ENCODE measurements at places on chromosomes 16 and 17.

DNA sequence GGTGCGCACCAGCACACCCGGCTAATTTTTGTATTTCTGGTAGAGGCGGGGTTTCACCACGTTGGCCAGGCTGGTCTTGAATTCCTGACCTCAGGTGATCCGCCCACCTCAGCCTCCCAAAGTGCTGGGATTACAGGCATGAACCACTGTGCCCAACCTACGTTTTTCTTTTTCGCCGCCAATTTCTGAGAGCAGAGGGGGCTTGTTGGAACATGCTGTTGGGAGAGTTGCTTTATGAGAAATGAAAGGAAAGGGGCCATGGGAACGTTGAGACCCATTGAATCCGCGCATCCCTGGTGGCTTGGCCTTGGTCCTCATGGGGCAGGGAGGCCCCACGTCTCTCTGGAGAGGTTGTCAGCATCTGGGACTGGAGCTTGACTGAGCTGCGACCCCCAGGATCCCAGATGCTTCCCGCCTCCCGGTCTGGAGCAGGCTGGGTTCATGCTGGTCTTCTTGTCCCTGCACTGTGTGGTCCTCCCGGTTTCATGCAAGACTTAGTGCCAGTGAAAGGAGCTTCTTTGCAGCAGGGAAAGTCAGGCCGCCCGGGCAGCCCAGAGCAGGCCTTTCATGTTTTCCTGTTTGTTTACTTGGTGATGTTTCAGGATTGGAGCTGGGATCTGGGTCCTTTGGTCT, 22.8 kb downstream of the CRISPLD2 start:
- no peak for DNase-seq

DNA sequence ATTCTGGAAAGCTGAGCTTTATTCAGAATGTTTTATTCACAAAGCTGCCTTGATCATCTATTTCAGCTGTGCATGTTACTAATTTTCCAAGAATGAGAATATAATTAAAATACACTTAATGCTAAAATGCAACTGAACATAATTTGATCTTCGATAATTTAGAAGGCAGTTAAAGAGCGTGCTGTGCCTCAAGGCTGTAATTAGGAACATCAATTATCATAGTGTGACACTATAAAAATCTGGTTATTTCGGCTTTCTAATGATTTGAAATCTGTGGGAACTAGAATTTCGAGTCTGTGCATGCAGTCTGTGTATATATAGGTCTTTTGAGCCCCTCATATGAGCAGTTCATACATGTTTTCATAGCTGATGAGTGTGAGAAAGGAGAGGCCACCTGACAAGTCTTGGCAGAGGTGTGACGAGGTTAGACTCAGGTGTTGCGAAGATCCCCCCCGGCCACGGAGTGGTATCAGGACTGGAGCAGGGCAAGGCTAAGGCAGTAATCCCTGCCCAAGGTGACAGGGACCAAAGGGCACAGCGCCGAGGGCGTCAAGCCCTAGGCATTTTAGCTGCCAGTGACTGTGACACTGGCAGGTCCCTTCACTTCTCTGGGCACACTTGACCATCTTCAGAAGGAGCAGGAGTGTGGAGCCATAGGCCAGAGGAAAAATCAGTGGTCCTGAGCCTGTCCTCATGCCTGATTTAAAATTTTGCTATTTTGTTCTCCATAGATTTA, 328.5 kb downstream of the SNX29 start:
- DNase-seq, result no peak

DNA sequence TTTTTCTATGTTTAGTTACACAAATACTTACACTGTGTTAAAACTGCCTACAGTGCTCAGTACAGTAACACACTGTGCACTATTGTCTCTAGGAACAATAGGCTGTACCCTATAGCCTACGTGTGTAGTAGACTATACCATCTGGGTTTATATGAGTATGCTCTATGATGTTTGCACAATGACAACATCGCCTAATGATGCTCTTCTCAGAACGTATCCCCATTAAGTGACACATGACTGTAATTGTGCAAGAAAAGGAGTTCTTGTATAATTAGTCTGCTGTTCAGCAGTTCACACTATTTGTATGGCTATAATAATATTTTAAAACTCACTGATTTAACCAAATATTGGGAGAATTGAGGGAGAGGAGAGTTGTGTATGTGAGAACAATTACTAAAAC, 173.7 kb downstream of the TRIM37 start:
- DNase-seq, result no peak

- DNase-seq, result no peak
These were observed 29.6 kb downstream of the DNAH3 start for GRCh38 chr16:21120976-21121520.

DNA sequence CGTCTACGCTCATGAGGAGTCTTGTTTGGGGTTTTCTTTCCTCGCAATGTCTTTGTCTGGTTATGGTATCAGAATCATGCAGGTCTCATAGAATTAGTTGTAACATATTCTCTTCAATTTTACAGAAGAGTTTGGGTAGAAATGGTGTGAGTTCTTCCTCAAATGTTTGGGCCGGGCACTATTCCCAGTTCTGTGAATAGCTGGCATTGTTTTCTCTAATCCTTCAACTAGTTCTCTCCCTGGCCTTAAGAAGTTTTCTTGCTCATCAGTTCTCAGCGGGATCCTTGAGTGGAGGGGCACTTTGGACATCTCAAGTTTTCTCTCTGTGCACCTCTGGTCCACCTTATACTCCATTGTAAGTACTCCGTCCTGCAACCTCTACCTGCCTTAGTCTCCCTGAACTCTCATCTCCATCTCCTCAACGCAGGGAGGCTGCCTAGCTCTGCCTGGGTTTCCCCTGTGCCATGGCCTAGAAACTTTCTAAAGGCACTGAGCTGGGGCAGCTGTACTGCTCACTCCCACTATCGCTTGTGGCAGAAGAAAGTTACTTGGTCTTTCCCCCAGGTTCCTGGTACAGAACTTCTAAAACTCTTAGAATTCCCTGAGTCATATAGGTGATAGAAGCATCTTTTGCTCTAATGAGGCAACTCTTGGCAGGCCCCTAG, 16.9 kb downstream of the NSMCE1 start:
- no peak for DNase-seq
